Caco-2 (cell line): ENCODE measurements at places on chromosomes 2 and 18.

DNA sequence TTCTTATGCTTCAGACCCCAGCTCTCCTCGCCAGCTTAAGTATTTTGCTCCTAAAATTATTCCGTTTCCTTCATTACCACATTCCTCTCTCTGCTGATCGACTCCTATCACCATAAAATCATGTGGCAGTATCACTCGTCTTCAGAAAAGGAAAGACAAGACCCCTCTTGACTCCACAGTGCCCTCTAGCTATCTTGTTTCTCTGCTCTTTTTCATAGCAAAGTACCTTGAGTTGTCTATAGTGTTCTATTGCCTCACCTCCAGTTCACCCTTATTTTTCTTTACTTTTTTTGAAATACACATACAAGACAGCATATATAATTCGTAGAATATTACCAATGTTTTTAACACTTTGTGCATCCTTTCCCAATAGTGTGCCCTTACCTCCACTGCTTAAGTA lies 273.2 kb upstream of the SIX3 start:
- DNase-seq: no peak

DNA sequence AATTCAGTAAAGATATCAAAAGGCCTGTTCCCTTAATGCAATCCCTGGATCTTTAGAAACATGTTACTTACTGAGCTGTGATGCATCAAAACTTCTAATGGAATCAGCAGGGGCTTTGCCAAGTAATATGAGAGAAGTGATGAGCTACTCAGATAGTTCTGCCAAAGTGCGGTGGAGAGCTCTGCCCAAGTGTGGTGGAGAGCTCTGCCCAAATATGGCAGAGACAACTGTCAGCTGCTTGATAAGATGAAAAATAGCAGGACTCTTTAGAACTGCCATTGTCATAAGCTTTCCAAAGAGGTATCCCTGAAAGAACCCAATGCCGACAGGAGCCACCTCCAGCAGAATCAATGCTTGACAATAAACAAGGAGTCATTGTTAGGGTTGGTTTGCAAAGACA lies 167.9 kb upstream of the SLC39A10 start:
- DNase-seq: no peak

DNA sequence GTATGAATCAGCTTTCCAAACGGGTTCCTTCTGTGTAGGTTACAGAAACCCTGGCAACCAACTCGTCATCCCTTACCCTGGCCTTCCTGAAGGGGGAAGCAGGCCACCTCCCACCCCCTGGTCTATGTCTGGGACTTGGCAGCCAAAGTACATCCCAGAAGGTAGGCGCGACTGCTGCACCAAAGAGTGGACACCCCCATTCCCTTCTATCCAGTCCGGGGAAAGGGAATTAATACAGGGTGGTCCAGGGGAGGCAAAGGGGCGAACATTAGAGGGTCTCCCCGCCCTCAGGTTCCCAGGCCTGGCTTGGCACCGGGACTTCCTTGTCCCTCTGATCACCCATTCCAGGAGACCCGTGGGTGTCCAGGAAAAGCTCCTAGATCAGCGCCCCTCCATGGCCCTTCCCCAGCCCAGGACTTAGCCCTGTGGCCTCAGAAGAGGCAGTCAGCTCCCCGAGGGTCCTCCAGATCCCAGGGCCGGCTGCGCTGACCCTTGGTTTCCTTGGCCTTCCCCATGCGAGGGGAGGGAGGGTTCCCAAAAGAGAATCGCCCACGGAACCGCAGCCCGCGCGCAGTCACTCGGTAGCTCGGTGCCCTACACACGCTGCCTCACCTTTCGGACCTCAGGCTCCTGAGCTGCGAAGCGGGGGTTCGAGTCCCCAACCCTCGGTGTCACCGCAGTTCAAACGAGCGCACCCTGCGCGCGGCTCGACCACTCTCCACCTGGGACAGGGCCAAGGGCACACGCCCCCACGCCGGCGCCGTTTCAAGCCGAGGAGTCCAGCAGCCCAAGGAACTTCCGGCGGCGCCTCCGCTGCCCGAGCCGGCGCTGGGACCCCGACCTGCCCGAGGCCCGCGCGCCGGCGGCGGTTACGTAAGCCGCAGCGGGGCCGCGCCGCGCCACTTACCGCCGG lies at the start of gene PER2:
Gene PER2, minus strand, starts transcription at position 874 of the 913 bp plus-strand sequence. CDS start 10,674 bp downstream, outside the sequence.
- DNase-seq: peak; percentile 79

DNA sequence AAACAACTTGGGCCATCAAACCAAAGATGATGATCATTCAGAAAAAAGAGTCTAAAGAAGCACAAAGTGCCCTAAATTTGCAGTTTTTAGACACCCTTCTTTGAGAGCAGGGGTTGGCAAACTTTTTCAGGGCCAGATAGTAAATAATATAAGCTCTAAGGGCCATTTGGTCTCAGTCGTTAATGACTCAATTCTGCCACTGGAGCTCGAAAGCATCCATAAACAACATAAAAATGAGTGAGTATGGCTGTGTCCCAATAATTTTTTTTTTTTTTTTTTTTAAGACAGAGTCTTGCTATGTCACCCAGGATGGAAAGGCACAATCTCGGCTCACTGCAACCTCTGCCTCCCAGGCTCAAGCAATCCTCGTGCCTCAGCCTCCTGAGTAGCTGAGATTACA lies 152.3 kb downstream of the DTNB start:
- no peak for DNase-seq

- no peak for DNase-seq
Measured at GRCh38 chr2:11535899-11536344, 2.1 kb downstream of the GREB1 start.

- no peak for DNase-seq
Measured at GRCh38 chr2:210964141-210964764, 407.9 kb downstream of the CPS1 start.

GRCh38 chr2:183348492-183348891 lies 224.2 kb downstream of the NUP35 start:
- no peak for DNase-seq

GRCh38 chr18:55321265-55322177 lies 266.5 kb downstream of the TCF4 start:
- peak; percentile 82 for DNase-seq

GRCh38 chr2:112093216-112093615 lies 38.1 kb downstream of the TMEM87B start:
- no peak for DNase-seq

- DNase-seq: no peak
Measured at GRCh38 chr2:190697421-190697820, 48.5 kb downstream of the NAB1 start.

DNA sequence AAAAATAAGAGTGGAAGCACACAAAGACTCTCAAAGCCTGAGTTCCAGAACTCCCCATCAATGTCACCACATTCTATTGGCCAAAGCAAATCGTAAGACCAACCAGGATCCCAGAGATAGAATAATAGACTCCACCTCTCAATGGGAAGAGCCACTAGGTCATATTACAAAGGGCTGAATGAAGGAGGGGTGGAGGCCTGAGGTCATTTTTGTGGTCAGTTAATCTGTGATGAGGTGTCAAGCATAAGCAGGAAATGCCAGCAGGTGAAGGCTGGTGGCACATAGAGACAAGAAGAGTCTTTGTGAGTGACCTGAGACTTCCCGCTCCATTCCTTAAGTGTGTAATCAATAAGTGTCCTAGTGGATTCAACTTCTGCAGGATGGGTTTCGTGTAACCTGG lies 144.3 kb downstream of the TFCP2L1 start:
- DNase-seq: no peak

- DNase-seq: no peak
Measured at GRCh38 chr2:17306219-17306618, 212.0 kb downstream of the RAD51AP2 start.

- DNase-seq: no peak
Measured at GRCh38 chr18:69954719-69955480, 7.2 kb upstream of the CD226 start.

GRCh38 chr2:172105471-172106107 lies 2.9 kb upstream of the DLX2 start:
- DNase-seq: no peak

DNA sequence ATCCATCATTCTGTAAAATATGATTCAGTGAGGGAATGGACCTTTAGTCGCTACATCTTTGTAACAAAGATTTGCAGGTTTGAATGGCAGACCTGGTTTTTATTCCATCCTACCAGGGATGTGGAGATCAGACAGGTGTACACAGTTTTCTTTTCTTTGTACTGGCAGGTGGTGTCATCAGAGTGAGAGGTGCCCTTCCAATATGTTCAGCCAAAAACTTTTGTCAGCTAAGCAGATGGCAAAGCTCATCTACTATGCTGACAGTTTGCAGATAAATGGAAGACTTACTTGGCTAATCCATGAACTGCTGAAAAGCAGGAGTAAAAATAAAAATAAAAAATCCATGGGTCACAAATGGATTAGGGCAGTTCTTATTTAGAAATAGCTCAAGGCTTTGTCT lies 185.5 kb upstream of the DOK6 start:
- no peak for DNase-seq

DNA sequence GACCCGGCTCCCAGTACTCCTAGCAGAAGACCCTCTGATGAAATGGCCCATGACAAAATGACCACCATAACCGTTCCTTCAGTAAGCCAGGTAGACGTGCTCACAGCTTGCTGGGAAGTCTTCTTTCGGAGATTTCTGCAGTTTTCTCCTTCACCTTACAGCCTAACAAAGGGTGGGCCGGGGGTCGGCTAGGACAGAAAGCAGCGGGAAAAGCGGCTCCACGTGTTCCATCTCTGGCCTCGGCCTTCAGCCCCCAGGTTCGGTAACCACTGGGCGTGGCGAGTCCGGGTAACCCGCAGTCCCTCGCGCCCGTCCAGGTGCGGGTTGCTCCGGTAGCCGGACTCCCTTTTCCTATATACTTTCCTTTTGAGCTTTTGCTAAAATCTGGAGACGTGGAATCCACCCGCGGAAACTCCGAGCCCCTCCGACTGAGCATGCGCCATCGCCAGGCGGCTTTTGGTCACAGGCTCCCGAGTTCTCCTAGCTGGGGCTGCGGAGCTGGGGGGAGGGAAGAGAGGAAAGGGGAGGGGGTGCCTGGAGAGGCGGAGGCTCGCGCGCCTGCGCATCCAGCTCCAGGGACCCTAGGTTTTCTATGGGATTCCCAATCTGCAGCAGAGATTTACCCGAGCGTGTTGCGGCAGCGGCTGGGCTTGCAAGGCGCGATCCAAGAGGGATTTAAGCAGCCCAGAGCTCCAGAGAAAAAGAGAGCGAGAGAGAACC lies at the start of gene VSNL1:
Gene VSNL1, plus strand, starts transcription at position 604 of the 720 bp plus-strand sequence. CDS start 51,379 bp downstream, outside the sequence.
- DNase-seq: peak; percentile 90

GRCh38 chr2:199148076-199148845 lies 309.5 kb downstream of the SATB2 start:
- no peak for DNase-seq

- DNase-seq: no peak
Measured at GRCh38 chr2:8332646-8333045, 349.2 kb upstream of the ID2 start.

DNA sequence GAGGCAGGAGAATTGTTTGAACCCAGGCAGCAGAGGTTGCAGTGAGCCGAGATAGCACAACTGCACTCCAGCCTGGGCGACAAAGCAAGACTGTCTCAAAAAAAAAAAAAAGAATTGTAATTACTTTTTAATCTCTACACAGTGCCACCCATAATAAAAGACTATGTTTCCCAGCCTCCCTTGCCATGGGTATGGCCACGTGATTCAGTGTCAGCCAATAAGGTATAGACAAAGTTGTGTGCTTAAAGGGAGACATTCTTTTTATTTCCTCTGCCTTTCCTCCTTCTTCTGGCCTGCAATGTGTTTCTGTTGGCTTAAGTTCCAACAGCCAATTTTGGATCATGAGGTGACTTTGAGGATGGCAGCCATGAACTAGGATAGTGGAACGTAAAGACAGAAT lies 406.9 kb downstream of the LNPK start:
- DNase-seq: no peak

DNA sequence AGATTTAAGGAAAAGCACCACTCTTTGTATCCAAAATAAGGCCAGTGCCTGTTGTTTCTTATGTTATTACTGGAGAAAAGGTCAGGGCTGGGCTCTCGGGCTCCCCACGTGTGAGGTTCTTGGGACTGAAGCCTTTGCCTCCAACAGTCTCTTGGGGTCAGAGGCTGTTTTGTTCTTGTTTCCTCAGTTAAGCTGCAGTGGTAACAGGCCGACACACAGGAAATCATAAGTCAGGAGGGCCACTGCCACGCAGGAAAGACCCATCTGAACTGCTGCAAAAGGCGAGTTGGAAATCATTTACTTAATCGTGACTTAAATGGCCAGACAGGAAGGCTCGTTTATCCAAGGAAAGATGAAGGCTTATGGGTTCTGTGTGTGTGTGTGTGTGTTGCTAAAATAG lies 30.3 kb upstream of the IL37 start:
- DNase-seq: no peak

DNA sequence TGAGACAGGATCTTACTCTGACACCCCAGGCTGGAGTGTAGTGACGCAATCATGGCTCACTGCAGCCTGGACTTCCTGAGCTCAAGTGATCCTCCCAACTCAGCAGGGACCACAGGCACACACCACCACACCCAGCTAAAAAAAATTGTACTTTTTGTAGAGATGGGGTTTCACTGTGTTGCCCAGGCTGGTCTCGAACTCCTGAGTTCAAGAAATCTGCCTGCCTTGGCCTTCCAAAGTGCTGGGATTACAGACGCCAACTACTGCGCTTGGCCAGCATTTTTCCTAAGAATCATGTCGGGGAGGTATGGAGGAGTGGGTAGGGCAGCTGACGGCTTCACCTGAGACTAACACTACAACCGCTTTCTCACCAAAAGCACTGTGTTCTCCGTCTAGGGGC lies 50.4 kb downstream of the CYP26B1 start:
- DNase-seq: no peak

DNA sequence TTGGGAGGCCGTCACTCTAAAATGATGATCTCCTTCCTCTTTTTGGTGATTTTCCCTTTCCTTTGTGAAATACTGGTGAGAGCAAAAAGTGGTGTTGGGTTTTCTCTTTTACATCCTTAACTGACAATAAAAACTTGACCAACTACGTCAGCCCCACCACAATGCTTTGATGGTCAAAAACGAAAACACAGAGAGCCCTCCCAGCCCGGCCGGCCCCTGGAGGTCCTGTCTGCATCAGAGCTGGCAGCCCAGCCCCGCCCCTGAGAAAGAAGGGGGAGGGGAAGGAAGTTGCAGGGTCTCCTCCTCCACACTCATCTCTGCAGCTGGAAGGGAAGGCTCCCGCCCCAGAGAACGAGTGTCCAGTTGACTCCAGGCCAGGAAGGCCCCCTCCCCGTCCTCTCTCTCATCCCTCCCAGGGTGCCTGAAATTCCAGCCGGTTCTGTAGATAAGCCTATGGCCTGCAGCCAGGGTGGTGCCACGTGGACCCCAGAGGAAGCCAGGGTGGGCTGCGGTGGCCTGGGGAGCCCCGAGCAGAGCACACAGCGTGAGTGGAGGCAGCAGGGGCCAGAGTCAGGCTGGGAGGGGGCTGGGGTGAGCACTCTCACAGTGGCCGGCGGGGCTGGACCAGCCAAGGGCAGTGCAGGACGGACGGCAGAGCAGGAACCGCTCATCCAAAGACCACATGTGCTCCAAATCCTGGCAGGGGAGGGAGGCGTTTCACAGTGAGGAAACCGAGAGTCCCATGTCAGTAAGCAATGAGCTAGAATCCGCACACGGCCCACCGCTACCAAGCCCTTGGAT lies 19.8 kb downstream of the BIN1 start:
- peak; percentile 44 for DNase-seq
